CD8-positive, alpha-beta T cell (primary cell): ENCODE measurements at places on chromosomes 16 and 17.
A peak's percentile ranks its signal among the peaks of the same experiment; 100 is the strongest.

- peak; percentile 12 for DNase-seq
Measured at GRCh38 chr16:85170590-85171003, 58.3 kb upstream of the CIBAR2 start.

DNA sequence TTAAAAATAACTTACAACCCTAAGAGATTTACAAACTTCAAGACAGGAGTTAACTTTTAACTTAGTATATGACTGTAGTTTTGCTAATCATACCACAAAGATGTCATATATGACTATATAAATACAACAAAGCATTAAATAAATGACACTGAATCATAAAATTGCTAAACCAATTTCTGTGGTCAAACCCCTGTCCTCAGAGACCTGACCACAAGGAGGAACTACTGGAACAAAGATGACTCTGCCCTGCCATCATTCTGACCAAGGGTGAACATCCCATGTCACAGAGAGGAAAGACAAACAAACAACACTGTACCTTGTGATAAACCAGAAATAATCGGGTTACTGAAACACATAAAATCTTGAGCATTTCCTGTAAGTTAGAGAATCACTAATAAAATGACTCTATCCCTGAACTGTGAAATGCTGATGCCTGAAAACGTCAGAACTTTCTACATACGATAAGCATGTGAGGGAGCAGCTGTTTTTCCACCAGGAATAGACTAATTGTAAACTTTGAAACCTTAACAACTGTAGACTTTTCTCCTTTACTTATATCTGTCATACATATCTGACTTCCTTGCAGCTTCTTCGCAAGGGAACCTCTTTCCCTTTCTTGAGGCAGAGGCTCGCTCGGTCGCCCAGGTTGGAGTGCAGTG, 47.9 kb downstream of the WDR59 start:
- DNase-seq: no peak

DNA sequence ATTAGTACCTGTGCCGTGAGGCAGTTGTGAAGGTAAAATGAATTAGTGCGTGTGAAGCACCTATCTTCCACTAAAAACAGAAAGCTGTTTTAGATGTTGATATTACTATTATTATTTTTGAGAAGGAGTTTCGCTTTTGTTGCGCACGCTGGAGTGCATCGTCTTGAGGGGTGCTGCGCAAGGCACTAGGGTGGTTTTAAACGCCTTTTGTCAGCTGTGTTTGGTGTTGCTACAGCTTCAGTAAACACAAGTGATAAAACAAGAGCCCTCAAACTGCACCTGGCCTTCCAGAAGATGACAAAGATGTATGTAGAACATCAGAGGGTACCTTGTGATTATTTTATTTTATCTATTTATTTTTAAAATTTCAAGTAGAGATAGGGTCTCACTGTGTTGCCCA, 38.2 kb downstream of the PLCG2 start:
- no peak for DNase-seq

GRCh38 chr17:72560303-72561247, 439.8 kb downstream of the SOX9 start:
- peak; percentile 37 for DNase-seq

DNA sequence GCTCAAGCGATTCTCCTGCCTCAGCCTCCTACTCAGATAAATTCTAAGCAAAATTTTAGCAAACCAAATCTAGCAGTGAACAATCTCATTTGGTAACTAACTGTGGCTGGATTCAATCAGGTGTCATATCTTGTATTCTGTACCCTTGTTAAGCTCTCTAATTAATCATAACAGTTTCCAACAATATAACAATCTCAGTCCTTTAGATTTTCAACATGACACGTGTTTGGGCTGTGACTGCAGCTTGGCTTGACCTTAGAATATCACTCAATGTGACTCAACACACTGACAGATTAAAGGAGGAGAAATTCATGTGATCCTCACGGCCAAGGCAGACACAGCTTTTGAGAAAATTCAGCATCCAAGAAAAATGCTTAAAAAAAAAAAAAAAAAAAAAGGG, 133.6 kb downstream of the BANP start:
- no peak for DNase-seq

DNA sequence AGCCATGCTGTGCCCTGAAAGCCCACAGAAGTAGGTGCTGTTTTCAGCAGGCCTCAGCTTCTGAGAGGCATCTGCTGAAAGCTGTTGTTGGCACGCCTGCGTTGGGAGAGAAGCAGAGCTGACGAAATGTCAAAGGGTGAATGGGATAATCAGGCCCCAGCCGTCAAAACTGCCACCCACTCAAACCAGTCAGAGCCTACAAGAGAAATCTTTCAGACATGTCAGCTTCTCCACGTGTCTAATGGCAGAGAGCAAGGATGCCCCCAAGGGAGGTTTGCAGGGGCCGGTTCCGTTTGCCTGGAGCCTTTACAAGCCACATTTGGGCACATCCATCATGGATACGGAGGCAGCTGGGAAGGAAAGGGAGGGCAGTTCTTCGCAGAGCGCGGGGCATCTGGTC, 568.2 kb upstream of the EEF2KMT start:
- no peak for DNase-seq

- peak; percentile 54 for DNase-seq
Measured at GRCh38 chr17:74742153-74742515, 5.1 kb downstream of the RAB37 start.

- no peak for DNase-seq
Measured at GRCh38 chr16:19872935-19873334, 11.7 kb downstream of the GPRC5B start.

- no peak for DNase-seq
Measured at GRCh38 chr16:46688101-46688653, 801 bp downstream of the VPS35 start.

GRCh38 chr16:23682181-23682580, 3.5 kb downstream of the PLK1 start:
- no peak for DNase-seq

DNA sequence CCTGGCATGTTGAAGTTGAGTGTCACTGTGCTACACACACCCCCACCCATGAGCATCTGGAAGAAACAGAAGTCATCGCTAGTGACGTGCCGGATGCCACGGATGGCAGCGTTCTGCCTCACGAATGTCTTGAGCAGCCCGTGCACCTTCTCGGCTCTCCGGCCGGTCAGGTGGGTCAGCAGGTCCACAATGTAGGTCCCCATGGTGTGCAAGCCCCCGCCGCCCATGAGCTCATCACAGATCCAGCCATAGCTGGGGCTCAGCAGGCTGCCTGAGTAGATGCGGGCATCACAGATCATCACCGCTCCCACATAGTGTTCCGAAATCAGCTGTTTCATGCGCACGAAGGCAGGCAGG, 8.9 kb downstream of the C16orf86 start:
- no peak for DNase-seq

- no peak for DNase-seq
Measured at GRCh38 chr17:12646761-12647422, 18.8 kb upstream of the MYOCD start.

GRCh38 chr16:11665071-11665491, 3.2 kb upstream of the SNN start:
- peak; percentile 75 for DNase-seq

DNA sequence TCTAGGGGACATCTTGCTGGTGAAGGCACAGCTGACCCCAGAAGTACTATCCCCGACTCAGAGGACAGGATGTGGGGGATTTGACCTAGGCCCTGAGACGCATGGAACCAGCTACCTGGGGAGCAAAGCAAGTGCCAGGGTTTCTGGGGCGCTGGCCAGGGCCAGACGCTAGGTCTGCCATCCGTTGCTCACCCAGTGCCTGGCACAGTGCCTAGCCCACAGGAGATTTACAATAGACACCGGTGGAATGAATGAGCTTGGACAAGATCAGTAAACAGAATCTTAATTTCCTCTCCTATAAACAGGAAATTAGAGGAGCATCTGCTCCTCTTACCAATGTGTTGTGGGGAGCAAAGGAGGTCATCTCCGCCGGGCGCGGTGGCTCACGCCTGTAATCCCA, 5.0 kb downstream of the RPRML start:
- no peak for DNase-seq

GRCh38 chr16:68037841-68038597, 14.9 kb downstream of the DUS2 start:
- DNase-seq: no peak

DNA sequence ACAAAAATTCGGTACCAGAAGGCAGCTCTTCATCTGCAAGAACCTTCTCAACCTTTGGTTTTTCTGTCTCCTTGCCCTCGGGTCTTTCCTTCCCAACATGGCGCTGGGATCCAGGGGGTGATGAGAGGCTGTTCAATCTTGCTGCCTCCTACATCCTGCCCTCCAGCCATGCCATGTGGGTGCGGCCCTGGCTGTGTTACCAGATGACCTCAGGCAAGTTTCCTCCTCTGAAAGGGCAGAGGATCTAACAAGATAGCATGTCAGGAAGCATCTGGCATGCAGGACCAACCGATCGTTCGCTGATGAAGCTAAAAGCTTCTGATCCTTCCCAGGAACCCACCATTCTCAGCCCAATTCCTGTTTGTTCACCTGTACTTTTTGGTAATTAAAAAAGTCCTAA, 36.8 kb upstream of the BCAR1 start:
- DNase-seq: no peak

- no peak for DNase-seq
Measured at GRCh38 chr17:81400154-81400977, 5.1 kb downstream of the BAHCC1 start.

DNA sequence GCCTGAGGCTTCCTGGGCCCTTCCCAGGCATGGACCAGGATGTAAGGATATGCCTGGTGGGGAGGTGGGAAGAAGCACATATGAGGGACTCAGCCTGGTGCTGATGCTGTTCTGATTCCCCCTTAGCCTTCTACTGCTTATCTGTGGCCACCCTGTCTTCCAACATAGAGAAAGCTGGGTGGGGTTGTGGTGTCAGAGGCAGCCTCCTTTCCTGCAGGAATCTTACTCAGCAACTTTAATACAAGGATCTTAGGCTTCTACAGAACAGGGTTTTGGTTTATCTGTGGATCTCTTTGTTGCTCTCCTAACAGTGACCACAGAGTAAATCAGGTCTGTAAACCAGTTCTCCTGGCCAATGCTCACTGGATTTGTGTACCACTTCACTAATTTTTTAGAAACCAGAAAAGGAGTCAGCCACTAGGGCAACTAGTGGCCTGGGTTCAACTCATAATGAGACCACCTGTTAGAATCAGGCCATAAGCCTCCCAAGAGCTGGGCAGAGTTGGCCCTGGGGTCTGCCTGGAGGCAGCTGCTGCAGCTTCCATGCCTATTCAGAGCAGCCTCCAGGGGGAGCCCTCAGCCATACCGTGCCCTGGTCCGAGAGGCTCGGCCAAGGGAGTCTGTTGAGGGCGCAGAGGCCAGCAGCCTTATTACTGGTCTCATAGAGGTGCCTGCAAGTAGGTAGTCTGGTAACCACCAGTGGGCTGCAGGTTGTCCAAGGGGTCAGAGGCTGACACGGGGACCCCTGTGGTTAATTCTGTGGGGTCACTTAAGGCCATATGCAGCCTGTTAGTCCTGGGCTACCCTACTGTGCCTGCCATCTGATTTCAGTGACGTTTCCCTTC, 7.1 kb downstream of the HAS3 start:
- no peak for DNase-seq

DNA sequence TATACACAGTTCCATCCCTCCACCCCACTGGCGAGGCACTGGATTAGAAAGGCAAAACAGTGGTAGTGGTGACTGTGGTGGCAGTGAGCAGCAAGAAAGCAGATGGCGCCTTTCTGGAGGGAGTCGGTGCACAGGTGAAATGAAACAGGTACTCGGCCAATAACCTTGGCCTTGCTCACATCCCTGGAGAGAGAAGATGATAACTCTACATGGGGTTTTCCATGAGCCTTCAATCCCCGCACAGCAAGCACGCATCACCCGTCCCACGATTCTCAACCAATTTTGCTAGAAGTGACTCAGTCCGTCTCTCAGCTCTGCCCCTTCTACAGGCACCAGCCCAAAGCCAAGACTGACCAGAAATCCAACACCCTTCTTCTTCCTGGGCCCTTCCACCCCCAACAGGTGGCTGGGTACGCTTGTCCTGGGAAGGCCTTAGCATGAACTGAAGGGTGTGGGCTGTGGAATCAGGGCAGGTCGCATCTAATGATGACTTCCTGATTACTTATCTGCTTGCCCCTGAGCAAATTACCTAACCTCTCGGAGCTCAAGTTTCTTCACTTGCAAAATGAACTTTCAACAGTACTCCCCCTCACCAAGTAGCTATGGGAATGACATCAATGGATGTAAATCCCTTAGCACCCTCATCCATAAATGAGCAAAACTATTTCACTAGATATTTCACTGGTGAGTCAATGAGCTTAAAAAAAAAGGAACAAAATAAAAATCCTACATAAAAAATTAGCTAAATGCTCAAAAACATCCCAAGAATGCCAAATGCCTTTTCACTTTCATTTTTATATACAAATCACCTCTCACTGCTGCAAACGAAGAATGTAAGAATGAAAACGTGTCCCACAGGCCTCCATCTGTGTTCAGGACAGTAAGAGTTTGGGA, 18.0 kb downstream of the XPO6 start:
- DNase-seq: no peak

DNA sequence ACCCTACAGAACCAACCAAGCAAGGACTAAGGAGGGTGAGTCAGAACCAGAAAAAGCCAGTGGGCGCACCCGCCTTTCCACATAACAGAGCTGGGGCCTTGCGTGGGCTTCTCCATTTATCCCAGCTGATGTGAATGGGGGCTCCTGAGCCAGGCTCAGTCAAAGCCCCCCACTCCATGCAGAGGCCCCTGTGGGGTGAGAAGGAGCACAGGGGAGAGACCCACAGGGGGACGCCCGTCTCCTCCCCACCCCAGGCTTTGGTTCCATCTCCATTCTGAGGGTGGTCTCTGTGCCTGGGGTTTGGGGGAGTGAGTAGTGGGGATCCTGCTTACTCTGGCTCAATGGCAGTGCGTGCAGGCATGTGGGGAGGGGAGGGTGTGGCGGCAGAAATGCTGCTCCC, 210.1 kb upstream of the TNRC6C start:
- DNase-seq: no peak

DNA sequence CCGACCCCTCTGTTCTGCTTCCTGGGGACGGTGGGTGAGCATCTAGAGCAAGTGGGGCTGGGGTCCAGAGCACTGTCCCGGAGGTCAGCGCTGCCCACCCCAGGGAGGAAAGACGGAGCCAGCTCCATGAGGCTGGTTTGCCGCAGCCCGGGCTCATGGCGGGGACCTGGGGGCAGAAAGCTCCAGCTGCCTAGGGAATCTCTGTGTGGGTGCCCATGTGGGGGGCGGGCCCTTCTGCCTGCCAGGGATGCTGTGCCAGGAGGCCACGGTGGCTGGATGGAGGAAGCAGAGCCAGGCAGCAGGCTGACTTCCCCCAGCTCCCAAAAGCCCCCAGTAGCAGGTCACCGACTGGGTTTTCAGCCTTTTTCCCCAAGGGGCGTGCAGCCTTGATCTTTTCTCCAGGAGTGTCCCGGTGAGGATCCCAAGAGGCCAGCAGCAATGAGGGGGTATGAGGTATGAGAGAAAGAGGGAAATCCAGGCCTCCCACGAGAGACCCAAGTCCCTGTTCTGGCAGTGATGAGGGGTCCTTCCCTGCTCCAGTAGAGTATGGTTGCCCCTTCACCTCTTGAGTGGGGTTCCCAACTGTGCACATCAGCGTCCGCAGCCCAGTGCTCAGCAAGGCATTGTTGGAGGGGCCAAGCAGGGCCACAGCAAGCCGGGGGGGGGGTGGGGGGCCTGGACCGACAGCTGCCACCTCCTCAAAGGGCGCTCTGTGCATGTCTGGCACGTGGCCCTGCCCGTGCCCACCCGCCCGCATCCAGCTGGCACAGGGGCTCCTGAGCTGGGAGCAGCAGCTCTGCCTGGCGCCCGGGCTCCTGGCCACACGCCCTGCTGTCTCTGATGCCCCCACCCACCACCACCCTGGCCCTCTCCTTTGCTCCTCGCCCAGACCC, 15.6 kb upstream of the BCAR1 start:
- DNase-seq: no peak

GRCh38 chr16:1828645-1829410, 1.8 kb downstream of the FAHD1 start:
- no peak for DNase-seq

GRCh38 chr16:85615852-85616606, 2.9 kb downstream of the GSE1 start:
- DNase-seq: peak; percentile 70
